ENCODE measurements at places on chromosomes 16 and 17.

GRCh38 chr17:52170963-52171572, 12.6 kb upstream of the CA10 start:
- DNase-seq: no peak

- peak; percentile 5 for DNase-seq
These were observed 1.5 kb downstream of the CCL1 start for GRCh38 chr17:34361478-34362061.

GRCh38 chr17:49566668-49567071, 9.0 kb upstream of the NXPH3 start:
- DNase-seq: no peak

- no peak for DNase-seq
These were observed 1.1 kb upstream of the PIGQ start for GRCh38 chr16:568401-569258.

DNA sequence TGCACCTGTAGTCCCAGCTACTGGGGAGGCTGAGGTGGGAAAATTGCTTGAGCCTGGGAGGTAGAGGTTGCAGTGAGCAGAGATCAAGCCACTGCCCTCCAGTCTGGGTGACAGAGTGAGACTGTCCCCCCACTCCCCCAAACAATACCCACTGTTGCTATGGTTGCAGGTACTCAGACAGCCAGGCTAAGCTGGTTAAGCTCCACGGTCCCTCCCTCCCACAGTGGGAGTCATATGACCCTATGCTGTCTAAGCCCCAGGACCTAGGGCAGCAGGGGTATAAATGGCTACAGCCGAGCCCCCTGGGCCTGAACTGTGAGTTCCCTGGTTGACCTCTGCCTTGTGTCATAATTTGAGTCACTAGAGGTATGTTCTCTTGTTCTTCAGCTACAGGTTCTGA, 15.9 kb upstream of the RPRML start:
- DNase-seq: no peak

DNA sequence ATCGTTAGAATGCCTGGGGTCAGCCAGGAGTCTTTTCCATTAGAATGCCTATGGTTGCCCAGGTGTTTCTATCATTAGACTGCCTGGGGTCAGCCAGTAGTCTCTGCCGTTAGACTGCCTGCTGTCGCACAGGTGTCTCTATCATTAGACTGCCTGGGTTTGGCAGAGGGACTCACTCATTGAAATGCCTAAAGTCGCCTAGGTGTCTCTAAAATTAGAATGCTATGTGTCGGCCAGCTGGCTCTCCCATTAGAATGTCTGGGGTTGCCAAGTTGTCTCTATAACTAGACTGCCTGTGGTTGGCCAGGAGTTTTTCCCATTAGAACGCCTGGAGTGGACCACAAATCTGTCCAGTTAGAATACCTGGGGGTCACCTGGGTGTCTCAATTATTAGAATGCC, 2266.5 kb downstream of the TP53TG3F start:
- no peak for DNase-seq

- DNase-seq: peak; percentile 83
These were observed 15.4 kb upstream of the SPATA32 start for GRCh38 chr17:45277216-45277849.

- DNase-seq: no peak
These were observed 31.8 kb downstream of the HASPIN start for GRCh38 chr17:3755335-3756030.

- no peak for DNase-seq
These were observed 6.3 kb downstream of the CDH8 start for GRCh38 chr16:62029947-62030346.

GRCh38 chr16:46812781-46813540, 18.0 kb downstream of the C16orf87 start:
- DNase-seq: no peak

DNA sequence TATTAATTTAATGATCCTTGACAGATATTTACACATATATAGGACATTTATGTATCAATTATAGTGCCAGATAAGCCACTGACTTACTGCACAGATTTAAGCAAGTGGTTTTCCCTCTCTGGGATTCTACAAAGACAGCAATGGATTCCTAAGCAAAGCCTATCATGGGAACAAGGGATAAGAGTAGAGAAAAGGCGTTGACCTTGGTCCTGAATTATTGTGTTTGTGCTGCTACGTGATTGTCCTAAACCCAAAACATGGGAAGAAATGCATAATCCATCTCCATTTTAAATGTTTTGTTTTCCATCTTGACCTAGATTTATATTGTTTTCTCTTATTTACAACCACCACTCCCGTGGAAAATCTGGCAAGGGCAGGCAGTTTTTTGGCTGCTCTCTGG, 14.0 kb downstream of the SLFN11 start:
- no peak for DNase-seq

DNA sequence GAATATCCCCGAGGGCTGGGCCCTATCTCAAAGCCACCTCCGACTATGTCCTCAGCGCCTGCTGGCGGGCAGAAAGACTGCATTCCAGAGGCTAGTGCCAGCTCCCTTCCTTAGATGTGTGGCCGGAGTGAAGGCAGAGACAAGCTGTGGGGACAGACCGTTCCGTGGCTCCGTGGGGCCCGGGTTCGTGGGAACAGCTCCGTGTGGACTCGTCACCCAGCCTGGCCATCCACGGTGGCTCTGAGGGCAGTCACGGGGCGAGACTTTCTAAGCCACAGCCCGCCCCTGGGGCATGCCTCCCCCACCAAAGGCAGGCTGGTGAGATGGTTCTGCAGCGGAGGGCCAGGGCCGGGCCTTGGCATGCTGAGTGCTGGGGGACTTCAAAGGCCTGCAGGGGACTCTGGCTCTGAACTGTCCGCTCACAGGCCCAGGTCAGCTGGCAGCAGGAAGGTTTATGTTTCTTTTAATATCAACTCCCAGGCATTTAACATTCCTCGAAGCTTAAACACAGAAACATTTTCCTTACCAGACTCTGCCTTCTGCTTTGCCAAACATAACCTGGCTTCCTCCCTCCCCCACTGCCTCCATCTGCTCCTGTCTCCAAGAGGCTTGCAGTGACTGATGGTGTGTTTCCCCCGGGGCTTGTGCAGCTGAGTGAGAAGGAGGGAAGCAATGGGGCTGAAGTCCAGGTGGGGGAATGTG, 50.4 kb downstream of the TIMM22 start:
- no peak for DNase-seq

GRCh38 chr17:75102385-75102821, 7.4 kb upstream of the ARMC7 start:
- DNase-seq: no peak

DNA sequence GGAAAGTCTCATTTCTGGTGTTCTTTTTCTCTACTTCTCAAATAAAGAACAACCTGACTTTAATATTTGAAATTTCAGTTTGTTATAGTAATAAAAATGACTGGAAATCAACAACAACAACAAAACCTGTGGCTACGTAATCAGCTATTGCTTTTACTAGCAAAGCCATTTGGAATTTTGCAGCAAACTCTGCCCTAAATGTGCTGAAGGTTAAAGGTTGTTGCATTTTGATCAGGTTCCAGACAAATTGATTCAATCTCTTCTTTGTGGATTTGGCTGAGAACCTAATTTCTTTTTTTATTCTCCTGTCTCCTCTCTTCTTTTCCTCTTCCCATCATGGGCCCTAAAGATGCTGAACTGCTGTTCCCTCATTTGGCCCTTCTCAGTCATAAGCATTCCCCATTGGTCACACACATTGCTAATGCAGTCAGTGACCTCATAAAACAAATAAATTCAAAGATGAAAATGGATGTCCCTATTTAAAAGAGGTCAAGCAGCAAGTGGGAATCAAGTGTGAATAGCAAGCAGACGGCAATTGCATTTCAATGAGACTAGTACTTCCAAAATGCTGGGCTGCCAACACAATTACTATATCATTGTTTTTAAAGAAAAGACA, 795.1 kb upstream of the CDH8 start:
- DNase-seq: no peak

DNA sequence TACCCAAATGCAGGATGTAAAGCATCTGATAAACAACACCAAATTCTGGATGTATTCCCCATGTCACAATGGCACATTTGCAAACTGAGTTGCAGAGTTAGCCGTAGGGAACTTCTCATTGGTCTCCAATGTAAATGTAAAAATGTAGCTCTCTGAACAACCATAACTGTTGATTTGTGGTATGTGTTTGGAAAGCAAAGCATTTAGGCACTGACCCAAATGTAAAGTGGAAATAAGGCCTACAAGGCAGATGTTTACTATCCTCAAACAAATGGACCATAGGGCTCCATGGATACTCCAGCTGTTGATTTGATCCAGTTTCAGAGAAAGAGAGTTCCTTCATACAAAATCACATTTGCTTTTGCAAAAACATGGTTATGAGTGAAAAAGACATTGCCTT, 223.0 kb upstream of the ELAC2 start:
- DNase-seq: no peak

DNA sequence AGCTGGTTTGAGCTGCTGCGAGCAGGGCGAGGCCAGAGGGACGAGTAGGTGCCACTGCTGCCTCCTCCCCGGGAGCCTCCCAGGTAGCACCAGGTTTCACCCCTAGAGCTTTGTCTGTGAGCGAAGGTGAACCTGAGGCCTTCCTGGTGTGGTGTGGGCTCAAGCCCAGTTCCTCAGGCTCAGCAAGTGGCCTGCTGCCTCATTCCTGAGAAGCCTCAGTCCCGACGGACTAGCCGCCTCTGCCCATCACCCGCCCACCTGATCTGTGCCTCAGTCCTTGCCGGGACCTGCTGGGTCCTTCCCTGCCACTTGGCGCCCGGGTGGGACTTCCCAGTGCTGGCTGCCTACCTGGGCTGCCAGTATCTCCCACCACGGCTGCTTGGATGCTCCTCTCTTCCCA, 1.7 kb downstream of the NLRC3 start:
- no peak for DNase-seq

GRCh38 chr16:4133897-4134372, 17.7 kb upstream of the ADCY9 start:
- no peak for DNase-seq

DNA sequence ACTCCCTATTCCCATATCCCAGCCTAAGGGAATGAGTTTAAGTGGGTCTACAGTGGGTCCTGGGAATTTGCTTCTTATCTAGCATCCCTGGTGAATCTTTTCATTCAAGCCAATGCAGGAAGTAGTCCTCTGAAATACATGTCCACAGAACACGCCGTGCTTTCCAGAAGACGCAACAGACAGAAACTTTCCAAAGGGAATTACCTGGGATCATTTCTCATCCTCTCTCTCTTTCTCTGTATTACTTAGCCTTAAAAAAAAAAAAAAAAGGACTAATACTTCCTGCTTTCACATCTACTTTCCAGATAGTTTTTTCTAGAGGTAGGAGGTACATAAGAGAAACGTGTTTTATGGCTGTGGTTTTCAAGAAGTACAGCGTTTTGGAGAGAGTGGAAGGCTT, 499.0 kb downstream of the MAF start:
- no peak for DNase-seq

DNA sequence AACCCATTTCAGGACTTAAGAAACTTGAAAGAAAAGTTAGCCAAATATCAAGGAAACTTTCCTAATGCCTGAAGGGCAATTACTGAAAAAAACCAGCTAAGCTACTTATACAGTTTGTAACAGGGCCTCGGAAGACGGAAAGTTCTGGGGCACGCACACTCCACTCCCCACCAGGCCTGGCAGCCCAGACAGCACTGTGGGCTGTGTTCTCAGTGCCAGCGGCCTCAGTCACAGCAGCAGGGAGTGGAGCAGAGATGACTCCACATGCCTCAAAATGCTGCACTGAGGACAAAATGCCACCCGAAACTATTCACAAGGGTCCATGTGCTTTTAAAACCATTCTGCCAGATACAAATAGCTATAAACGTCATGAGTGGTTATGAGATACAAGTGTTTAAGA, 6.3 kb upstream of the ECI1 start:
- no peak for DNase-seq

GRCh38 chr17:57955183-57955931, at the start of gene CUEDC1:
CUEDC1 (minus strand) TSS chr17:57955412; CDS start chr17:57885564, 69,848 bp downstream.
- DNase-seq: peak; percentile 35

DNA sequence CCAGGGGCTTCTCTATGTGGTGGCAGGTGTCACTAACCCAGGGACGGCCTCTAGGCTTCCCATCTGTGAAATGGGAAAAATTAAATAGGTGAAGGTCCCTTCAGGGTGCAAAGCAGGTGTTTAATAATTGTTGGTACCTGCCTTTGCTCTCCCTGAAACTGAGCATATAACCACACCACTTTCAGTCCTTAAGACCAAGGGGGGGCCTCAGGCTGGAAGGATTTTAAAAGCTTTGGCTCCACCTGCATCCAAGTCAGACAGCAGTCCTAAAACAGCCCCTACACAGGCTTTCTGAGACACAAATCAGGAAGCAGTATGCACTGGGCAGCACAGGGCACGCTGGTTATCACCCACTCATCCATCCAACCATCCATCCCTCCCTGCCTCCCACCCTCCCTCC, 55.0 kb downstream of the TK2 start:
- no peak for DNase-seq

DNA sequence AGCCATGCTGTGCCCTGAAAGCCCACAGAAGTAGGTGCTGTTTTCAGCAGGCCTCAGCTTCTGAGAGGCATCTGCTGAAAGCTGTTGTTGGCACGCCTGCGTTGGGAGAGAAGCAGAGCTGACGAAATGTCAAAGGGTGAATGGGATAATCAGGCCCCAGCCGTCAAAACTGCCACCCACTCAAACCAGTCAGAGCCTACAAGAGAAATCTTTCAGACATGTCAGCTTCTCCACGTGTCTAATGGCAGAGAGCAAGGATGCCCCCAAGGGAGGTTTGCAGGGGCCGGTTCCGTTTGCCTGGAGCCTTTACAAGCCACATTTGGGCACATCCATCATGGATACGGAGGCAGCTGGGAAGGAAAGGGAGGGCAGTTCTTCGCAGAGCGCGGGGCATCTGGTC, 568.2 kb upstream of the EEF2KMT start:
- no peak for DNase-seq

DNA sequence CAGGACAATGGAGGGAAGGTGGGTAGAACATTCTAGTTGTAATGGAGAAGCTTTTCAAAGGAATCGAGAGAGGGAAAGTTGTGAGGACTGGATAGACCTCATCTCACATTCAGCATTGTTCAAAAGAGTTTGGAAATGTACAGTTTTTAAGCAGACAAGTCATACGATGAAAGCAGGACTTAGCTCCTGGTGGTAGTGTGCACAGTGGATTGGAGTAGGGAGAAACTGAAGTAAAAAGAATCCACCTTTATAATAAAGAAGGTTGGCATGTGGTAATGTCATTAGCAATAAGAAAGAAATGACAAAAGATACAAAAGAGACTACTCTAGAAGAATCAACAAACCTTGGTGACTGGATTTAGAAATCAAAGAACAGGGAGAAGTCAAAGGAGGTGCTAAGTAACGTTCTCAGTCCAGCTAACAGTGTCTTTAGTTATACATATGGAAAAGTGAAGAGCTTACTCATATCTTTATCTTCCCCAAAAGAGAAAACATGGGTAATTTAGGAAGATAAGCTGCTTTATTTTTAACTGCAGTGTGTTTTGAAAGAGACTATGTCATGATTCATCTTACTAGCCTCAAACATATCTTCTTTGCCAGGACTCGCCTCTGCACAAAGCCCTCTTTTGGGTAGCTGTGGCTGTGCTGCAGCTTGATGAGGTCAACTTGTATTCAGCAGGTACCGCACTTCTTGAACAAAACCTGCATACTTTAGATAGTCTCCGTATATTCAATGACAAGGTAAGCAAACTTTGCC, 18.7 kb upstream of the EVI2A start:
- no peak for DNase-seq

GRCh38 chr17:8141741-8142140, 10.5 kb downstream of the PER1 start:
- no peak for DNase-seq

- DNase-seq: no peak
These were observed 76.6 kb downstream of the PARN start for GRCh38 chr16:14553447-14553846.

- DNase-seq: no peak
These were observed 11.8 kb upstream of the TEKT1 start for GRCh38 chr17:6843241-6843880.

- DNase-seq: no peak
These were observed 22.6 kb downstream of the GJD3 start for GRCh38 chr17:40341808-40342503.

Data from stimulated activated CD8-positive, alpha-beta memory T cell treated with anti-CD3 and anti-CD28 coated beads, Interleukin-4, amount 100 ng/mL, for 1 hour (primary cell).